CD4-positive, alpha-beta T cell treated with Interferon gamma for 1 hour (primary cell): ENCODE measurements at places on chromosomes 3 and 15.
A peak's percentile ranks its signal among the peaks of the same experiment; 100 is the strongest.

DNA sequence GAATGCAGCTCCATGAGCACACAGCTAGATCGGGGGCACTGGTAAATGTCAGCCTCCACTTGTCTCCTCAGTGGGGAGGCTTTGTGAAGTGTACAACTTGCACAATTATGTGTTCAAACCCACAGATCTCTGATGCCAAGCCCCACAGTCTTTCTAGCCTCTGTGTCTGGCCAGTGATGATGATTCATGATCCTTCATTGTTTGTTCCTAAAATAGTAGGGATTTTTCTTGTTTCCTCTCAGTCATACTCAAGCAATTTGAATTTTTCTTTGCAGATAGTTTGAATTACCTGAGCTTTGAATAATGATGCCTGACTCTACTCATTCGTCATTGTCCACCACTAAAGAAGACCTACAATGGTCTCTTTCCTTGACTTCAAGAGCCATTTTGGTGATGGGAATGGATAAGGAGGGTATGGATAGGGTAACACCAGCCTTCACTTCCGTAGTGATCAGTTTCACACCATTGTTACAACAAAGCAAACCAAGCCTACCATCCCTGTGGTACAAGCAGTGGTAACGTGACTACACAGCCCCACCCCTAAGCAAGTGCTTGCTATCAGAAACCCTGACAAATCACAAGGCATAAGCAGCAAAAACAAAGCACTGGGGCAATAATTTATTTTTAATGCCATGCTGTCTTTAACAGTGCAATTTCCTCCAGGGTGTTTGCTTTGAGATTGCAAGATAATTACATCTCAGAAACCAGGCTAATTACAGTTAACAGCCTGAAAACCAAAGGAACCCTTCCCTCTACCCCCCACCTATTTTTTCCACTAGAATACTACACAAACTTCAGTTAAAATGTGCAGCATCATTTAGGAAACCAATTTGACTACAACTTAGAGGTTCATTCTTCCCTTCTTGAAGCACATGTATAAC is 114.1 kb upstream of the PPP2R3A start:
- DNase-seq, result no peak

DNA sequence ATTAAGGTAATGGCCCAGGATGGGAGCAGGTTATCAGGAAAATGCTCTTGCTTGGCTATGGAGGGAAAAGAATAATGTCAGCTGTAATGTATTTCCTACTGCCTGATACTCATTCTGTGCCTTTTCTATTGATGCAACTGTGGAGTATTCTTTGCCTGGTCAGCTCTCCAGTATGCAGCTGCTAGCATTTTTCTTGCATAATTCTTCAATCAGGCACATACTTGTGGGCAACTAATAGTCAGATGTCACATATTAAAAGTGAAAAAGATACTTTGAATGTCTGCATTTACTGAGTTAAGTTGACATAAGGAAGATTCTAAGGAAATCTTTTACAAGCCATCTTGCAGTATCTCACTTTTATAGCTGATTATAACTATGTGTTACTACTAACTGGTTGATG is 29.5 kb downstream of the CD80 start:
- no peak for DNase-seq

DNA sequence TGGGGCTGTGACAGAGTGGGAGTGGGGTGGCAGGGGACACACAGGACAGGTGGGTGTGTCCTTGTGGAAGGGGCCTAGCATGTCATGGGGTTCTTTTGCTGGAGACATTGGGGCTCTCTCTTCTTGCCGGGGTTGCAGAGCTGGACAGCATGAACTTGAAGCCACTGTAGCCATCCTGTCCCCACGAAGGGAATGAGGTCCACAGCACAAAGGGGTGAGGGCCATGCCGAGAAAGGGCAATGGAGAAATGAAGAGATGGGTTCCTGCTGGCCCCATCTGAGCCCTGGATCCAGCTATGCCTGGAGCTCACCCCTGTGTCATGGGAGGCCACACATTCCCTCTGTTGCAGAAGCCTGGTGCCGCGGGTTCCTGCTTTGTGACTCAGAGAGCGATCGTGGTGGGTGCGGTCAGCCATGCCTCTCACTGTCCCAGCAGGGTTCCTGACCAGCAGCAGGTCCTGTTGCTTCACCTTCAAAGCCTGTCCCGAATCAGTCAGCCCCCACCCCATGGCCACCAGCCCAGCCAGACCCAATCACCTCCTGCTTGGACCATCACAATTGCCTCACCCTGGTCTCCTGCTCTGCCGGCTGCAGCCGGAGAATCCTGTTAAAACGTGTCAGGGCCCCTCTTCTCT is 50.0 kb downstream of the DNAJB8 start:
- DNase-seq, result peak; percentile 47

GRCh38 chr3:12891985-12892839 is 50.8 kb upstream of the RPL32 start:
- DNase-seq, result no peak

- no peak for DNase-seq
Observed at GRCh38 chr3:19457449-19457848, 309.1 kb downstream of the KCNH8 start.
